ENCODE measurements at places on chromosomes 1 and 21.

- no peak for DNase-seq
These were observed 1.9 kb downstream of the TNFRSF18 start for GRCh38 chr1:1204425-1204920.

- DNase-seq, result no peak
These were observed 73.1 kb upstream of the USP24 start for GRCh38 chr1:55288245-55288644.

GRCh38 chr1:206447792-206448191 lies 22.5 kb upstream of the IKBKE start:
- DNase-seq, result no peak

- no peak for DNase-seq
These were observed 186.8 kb downstream of the SMYD3 start for GRCh38 chr1:246320286-246320685.

- DNase-seq, result no peak
These were observed 367.1 kb downstream of the TTLL7 start for GRCh38 chr1:83631851-83632250.

- DNase-seq, result no peak
These were observed 126.2 kb downstream of the NRDC start for GRCh38 chr1:51752073-51752948.

- DNase-seq, result no peak
These were observed 139.3 kb upstream of the PALMD start for GRCh38 chr1:99506631-99507030.

DNA sequence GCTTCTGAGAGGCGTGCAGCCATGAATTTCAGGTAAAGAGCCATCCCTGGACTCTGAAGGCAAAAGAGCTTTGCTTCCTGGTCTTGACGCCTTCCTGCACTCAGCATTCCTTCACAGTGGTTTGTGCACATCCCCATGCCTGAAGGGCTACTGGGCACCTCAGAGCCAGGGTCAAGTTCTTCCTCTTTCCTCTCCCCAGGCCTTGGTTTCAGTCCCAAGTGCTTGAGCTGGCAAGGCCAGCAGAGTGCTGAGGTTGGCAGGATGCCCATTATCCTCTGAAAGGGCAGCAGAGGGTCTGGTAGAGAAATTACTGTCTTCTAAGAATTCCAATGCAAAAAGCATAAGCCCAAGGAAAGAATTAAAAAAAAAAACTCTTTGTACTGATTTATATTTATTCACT lies 1064.9 kb downstream of the TTLL7 start:
- DNase-seq, result no peak

DNA sequence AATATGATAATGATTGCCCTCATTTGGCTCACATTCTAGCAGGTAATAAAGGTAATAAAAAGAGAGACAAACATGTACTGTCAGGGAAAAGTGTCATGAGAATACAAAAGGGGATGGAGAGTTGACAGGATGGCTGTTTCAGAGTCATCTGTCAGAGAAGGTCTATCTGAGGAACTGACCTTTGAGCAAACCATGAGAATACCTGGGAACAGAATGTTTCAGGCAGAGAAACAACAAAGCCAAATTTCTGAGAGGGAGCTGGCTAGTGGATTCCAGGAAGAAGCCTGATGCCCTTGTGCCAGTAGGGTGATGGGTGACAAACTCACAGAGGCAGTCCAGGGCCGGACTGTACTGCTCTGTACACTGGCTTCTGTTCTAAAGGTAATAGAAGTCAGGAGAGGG lies 107.2 kb downstream of the C1orf21 start:
- no peak for DNase-seq

- DNase-seq, result no peak
These were observed 1.1 kb upstream of the COL11A1 start for GRCh38 chr1:103109311-103109920.

DNA sequence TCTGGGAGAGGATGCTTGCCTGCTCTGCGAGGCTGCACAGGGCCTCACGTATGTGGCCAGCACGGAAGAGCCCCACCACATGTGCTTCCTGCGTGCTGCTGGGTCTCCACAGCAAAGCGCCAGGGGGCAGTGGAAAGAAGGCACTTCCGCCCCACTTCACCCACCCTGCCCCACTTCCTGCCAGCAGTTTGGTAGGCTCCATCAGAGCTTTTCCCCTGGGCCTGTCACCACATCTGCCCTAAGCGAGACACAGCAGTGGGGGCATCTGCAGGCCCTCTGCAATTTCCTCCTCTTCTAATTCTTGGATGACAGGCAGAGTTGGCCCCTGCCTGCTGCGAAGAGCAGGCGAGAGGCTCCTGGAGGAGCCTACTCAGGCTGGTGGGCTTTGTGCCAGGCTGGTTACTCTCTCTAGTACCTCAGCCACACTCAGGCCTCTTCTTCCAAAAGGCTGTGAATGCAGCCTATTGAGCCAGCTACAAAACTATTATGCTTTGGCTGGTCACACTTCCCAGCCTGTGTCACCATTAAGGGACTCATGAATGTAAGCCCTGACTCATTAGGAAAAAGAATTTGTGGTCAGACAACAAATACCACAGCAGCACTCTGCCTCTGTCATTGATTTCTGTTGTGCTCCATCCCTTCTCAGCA lies 25.0 kb downstream of the CD244 start:
- peak; percentile 70 for DNase-seq

GRCh38 chr1:50268049-50268448 lies 155.2 kb downstream of the DMRTA2 start:
- DNase-seq, result no peak

DNA sequence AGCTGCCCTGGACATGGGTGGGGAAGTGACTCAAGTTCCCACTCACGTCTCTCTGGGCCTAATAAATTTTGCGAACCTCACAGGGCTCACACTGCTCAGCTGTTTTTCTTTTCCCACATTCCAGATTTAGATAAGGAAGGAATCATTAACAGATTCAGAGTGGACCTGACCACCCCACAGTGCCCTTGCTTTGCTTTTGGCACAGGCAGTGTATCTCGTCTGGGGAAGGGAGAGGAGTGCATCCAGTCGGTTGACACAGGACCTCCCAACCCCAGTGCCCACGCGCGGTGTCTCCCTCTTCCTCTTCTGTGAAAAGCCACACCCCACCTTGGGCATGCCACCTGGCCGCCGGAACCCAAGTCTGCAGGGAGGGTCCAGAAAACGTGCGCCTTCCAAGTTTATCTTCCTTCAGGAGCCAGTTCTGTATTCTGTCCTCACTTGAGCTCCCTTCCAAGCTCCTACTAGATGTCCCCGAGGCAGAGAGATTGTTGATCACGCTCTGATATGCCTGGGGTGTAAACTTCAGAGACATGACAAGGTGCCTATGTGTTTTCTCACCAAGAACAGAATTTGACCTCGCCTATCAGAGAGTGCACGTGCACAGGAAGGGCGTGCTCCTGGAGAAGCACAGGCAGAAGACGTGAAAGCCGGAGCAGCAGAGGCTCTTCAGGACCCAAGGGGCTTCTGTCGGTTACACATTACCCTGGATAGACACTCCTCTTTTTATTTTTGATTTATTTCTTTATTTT lies 9.5 kb upstream of the SLC2A5 start:
- no peak for DNase-seq

DNA sequence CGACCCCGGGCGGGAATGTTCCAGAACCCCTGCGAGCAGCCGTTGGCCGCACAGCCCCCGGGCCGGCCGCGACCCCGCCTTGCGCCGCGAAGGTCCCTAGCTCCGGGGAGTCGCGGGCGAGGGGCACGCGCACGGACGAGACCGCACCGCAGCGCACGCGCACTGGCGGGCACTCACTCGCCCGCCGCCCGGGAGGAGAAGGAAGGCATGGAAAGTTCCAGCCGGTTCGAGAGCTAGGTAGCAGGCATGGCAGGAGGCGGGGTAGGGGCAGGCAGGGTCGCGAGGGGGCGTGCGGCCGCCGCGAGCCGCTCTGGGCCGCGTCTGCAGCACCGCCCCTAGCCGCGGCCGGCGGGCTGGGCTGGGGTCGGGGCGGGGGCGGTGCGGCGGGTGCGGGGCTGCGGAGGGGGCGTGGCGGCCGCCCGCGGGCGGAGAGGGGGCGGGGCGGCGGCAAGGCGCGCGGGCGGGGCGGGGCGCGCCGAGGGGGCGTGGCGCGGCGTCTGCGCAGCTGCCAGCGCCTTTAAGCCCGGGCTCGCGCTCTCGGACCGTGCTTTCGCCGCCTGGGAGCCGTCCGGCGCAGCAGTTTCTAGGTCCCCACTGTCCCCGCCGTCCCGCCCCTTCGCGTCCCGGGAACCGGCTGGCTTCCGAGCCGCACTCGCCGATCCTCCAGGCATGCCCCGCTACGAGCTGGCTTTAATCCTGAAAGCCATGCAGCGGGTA lies at the start of the genes MRPS6 and SLC5A3:
TSS of gene MRPS6 (plus strand) at position 547 of the 717 bp plus-strand sequence. CDS start at position 670, 123 bp downstream.
TSS of gene SLC5A3 (plus strand) at position 547 of the 717 bp plus-strand sequence. CDS start 21,621 bp downstream, outside the sequence.
- DNase-seq, result peak; percentile 47
